Activated naive CD8-positive, alpha-beta T cell treated with anti-CD3 and anti-CD28 coated beads, Interleukin-2, amount 10 ng/mL, durations not matched to agents 7 days and 5 days (primary cell): ENCODE measurements at places on chromosomes 2 and 18. TPM values are rescaled to one million over a fixed set of nuclear protein-coding genes. Genes with fewer than 3 reads are reported as not detected.

- H3K4me1 ChIP-seq = peaks cover 30% of the 10 kb centered on the region
- DNase-seq = no peak
- H3K36me3 ChIP-seq = peaks cover 3% of the 10 kb centered on the region
- H3K27ac ChIP-seq = no peak overlapping the region
- no peak overlapping the region for H3K4me3 ChIP-seq
- no peaks in the 10 kb centered on the region for H3K27me3 ChIP-seq
These were observed 314.2 kb upstream of the MYT1L start for GRCh38 chr2:2645162-2645855.

DNA sequence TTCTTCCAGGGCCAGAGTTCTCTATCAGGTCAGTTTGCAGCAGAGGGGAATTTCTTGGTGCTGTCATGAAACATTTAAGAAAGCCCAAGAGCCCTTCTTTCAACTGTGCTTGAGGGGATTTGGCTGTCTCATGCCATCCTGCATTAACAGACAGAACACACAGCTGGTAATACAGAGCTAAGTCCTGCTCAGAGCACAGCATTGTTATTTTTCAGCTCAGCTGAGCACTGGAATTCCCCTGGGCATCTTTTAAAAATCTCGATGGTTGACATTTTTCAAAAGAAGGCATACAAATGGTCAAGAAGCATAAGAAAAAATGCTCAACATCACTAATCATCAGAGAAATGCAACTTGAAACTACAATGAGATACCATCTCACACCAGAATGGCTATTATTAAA is 14.9 kb upstream of the IL1R2 start:
- H3K36me3 ChIP-seq = peaks cover under 1% of the 10 kb centered on the region
- peaks cover 19% of the 10 kb centered on the region for H3K4me1 ChIP-seq
- H3K27me3 ChIP-seq = peaks cover 7% of the 10 kb centered on the region
- H3K27ac ChIP-seq = no peak overlapping the region
- no peak for DNase-seq

Gene LONRF2
- 0.09 TPM for total RNA-seq

Gene ATP6V1B1
- total RNA-seq = not detected

Gene UGT1A6
- total RNA-seq = not detected

Gene XDH
- not detected for total RNA-seq

DNA sequence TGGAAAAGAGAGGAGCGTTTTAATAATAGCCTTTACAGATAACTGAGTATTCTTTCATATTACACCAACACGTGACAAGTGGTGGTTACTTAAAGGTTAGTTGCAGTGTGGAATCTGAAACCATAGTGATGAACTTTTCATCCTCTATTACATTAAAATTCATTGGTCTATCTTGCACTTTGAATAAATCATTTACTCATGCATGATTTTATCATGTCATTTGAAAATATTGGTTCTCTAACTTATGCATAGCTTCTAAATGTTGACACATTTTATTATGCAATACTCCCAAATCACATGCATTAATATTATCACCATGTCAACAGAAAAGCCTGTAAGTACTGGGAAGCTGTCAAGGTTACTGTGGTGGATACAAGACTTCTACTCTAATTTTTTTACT is 1432.2 kb downstream of the LRP1B start:
- H3K27ac ChIP-seq = no peak overlapping the region
- no peaks in the 10 kb centered on the region for H3K27me3 ChIP-seq
- no peak for DNase-seq
- H3K4me1 ChIP-seq = no peaks in the 10 kb centered on the region

GRCh38 chr2:140929849-140930248 is 1201.0 kb downstream of the LRP1B start:
- H3K4me3 ChIP-seq = no peak overlapping the region
- H3K36me3 ChIP-seq = no peaks in the 10 kb centered on the region

GRCh38 chr18:68796936-68797690 is 767 bp upstream of the CCDC102B start:
- H3K36me3 ChIP-seq = no peaks in the 10 kb centered on the region
- no peaks in the 10 kb centered on the region for H3K4me1 ChIP-seq
- no peaks in the 10 kb centered on the region for H3K27me3 ChIP-seq
- no peak overlapping the region for H3K4me3 ChIP-seq
- DNase-seq = no peak

Gene GTF2A1L
- total RNA-seq = not detected

DNA sequence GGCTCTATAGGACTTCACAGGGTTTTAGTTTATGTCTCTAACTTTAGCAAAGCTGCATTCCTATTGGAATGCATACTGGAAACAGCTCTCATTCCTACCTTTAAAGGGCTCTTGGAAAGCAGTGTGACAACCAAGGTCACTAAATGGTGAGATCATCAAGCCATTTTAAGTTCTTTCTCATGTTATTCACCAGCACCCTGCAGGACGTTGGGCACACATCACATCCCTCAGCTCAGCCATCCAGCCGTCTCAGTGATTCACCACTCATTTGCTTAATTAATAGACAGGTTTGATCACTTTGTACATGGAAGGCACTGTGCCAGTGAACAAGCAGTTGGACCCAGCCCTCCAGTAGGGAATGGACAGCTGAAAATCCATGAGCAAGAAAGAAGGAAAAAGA is 32.2 kb upstream of the RBM44 start:
- H3K27ac ChIP-seq = no peak overlapping the region
- no peak overlapping the region for H3K4me3 ChIP-seq
- H3K4me1 ChIP-seq = peaks cover 4% of the 10 kb centered on the region
- no peaks in the 10 kb centered on the region for H3K27me3 ChIP-seq
- peaks cover 32% of the 10 kb centered on the region for H3K36me3 ChIP-seq

DNA sequence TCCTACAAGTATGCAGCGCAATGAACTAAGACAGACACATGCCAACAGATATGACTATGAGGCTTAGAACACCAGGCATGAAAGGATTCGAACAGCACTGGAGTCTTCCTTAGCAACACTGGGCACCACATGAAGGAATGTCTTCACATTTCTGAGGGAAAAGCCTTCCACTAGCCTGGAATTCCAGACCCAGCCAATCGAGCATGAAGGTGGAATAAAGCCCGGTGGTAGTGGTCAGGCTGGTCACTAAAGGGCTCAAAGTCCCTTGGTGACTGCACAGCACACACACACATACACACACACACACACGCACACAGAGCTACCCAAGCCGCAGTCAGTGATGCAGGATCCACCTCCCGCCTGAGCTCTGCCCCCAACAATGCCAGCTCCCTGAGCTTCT is 19.7 kb upstream of the SFXN5 start:
- H3K4me1 ChIP-seq = no peaks in the 10 kb centered on the region
- peaks cover 2% of the 10 kb centered on the region for H3K27me3 ChIP-seq
- DNase-seq = no peak
- H3K4me3 ChIP-seq = no peak overlapping the region
- no peak overlapping the region for H3K27ac ChIP-seq

Gene SPR
- total RNA-seq = 0.60 TPM

DNA sequence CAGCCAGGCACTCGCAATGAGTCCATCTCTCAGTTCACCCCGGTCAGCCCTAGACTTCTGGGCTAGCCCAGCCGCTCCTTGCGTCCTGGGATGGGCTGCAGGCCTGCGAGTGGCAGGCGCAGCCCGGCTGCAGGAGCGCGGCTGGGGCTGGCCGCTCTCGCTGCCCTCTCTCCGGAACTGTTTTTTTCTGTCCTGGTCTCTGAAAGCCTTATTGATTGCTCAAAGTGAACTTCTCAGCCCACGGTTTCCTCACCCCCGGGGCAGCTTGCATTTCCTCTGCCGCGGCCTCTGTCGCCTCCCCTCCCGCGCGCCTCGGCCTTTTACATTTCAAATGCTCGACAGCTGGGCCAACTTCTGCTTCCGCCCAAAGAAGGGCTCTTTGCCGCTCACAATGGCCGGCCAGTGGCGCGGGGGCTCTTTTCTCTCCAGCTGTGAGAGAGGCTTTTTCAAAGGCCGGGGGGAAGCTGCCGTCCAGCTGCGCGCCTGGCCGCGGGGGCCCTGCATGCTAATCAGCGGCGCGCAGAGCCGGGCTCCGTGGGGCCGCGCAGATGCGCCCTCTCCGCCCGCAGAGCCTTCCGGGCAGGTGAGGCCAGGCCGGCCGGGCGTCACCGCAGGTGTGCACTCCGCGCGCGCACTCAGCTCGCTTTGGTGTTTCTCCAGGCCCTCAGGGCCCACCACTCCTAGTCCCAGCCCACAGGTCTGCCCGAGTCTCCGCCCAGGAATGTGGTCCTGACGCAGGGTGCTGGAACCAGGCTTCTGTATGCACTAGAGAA is 513.8 kb downstream of the RNF144A start:
- H3K27ac ChIP-seq = peak overlapping the region; percentile 99
- peaks cover 50% of the 10 kb centered on the region for H3K4me1 ChIP-seq
- no peaks in the 10 kb centered on the region for H3K27me3 ChIP-seq
- H3K4me3 ChIP-seq = peak overlapping the region; percentile 87
- H3K36me3 ChIP-seq = peaks cover 32% of the 10 kb centered on the region

Gene COLEC11
- total RNA-seq = 0.77 TPM

DNA sequence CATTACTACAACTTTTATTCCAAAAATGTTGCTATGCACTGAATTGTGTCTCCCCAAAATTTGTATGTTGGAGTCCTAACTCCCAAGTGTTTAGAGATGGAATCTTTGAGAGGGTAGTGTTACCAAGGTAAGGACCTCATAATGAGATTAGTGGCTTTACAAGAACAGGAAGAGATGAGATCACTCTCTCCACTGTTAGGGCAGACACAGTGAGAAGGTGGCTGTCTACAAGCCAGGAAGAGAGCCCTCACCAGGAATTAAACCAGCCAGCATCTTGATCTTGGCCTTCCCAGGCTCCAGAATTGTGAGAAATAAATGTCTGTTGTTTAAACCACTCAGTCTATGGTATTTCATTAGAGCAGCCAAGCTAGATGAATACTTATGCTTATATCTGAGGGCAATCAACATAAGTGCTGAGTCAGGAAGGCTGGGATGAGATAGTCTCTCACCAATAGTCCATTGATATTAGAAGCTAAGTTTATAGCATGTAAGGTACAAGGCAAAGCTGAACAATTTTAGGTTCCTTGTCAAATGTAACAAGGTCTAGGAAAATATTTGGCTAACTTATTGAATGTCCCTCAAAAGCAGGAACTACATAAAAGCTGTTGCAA is 317.6 kb upstream of the REG3G start:
- DNase-seq = no peak
- no peaks in the 10 kb centered on the region for H3K36me3 ChIP-seq
- H3K27ac ChIP-seq = no peak overlapping the region

GRCh38 chr2:150538651-150539201 is 51.3 kb upstream of the RND3 start:
- DNase-seq = no peak
- H3K27me3 ChIP-seq = no peaks in the 10 kb centered on the region
- H3K4me3 ChIP-seq = no peak overlapping the region
- no peaks in the 10 kb centered on the region for H3K36me3 ChIP-seq

Gene GKN2
- total RNA-seq = not detected

DNA sequence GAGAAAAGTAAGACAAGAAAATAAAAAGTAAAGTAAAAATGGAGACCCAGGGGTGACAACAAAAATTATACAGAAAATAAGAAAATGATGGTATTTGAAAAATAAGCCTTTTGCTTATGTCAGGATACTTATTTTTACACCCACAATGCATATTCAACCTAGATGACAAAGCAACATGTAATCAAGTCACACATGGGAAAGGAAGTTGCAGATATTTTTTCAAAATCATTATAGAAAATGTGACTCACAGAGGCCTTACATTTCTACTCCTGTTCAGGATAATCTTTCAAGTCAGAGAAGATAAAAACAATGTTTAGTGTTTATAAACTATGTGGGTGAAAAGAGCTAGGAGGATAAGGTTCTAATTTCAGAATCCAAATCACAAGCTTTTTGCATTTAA is 275.3 kb upstream of the UBE2E3 start:
- no peak for DNase-seq
- H3K4me3 ChIP-seq = no peak overlapping the region
- no peaks in the 10 kb centered on the region for H3K27me3 ChIP-seq
- H3K4me1 ChIP-seq = no peaks in the 10 kb centered on the region

DNA sequence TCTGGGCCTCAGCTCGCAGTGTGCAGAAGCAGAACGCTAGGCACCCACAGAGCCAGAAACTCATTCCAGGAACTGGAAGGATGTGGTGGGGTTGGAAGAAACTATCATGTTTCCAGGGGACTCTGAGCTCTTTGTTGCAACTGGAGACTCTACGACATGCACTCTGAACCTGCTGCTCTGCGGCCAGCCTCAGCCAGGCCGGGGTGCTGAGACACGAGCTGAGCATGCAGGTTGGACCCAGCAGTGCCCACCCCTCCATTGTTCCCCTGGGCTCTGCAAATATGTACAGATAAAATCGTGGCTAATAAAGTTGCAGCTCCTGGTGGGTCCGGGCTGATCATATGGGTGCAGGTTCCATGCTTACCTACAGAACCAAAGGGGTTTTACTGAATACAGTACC is 37.6 kb upstream of the ARL4C start:
- peaks cover 15% of the 10 kb centered on the region for H3K27me3 ChIP-seq
- H3K4me3 ChIP-seq = no peak overlapping the region
- H3K36me3 ChIP-seq = no peaks in the 10 kb centered on the region
- H3K4me1 ChIP-seq = peaks cover 2% of the 10 kb centered on the region
- DNase-seq = no peak
- no peak overlapping the region for H3K27ac ChIP-seq

Gene MC4R
- total RNA-seq = not detected
